ENCODE measurements at places on chromosomes 7 and 10.

DNA sequence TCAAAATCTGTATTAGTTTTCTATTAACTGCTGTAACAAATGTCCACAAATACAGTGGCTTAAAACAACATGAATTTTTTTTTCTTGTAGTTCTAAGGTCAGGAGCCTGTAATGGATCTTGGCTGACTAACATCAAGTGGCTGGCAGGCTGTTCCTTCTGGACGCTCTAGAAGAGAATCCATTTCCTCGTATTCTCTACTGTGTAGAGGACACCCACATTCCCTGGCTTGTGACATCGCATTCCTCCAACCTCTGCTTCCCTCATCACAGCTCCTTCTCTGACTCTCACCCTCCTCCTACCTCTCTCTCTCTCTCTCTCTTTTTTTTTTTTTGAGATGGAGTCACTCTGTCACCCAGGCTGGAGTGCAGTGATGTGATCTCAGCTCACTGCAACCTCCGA lies 4.8 kb upstream of the CALHM1 start:
- DNase-seq, result no peak

- DNase-seq, result no peak
These were observed 692.4 kb downstream of the KCNMA1 start for GRCh38 chr10:76945166-76945565.

DNA sequence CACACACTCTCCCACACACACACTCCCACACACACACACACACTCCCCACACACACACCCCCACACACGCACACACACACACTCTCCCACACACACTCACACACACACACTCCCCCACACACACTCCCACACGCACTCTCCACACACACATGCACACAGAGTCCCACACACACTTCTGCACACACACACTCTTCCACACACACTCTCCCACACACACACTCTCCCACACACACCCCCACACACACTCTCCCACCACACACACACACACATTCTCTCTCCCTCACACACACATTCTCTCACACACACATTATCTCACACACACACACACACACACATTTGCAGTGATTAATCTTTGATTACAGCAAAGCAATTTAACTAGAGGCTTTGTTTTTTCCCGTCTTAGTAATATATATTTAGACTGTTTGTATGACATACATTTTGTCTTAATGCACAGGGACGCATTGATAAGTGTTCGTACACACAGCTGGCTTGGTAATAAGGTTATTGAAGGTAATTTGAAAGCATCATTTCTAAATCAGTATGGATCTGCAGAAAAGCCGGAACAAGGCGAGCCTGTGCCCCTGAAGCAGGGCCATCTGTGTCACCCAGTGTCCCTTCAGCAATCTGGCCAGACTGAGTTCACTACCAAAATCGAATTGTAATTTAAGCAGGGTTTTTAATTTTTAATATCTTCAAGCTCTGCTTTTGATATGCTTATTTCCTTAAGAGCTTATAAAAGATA lies 69.9 kb upstream of the SH2B2 start:
- no peak for DNase-seq

- no peak for DNase-seq
These were observed 57.4 kb upstream of the NRP1 start for GRCh38 chr10:33391611-33392465.

GRCh38 chr7:142438235-142438922 lies 180.5 kb upstream of the PRSS58 start:
- DNase-seq, result no peak

GRCh38 chr7:22855049-22855392 lies 32.4 kb upstream of the TOMM7 start:
- DNase-seq, result no peak

DNA sequence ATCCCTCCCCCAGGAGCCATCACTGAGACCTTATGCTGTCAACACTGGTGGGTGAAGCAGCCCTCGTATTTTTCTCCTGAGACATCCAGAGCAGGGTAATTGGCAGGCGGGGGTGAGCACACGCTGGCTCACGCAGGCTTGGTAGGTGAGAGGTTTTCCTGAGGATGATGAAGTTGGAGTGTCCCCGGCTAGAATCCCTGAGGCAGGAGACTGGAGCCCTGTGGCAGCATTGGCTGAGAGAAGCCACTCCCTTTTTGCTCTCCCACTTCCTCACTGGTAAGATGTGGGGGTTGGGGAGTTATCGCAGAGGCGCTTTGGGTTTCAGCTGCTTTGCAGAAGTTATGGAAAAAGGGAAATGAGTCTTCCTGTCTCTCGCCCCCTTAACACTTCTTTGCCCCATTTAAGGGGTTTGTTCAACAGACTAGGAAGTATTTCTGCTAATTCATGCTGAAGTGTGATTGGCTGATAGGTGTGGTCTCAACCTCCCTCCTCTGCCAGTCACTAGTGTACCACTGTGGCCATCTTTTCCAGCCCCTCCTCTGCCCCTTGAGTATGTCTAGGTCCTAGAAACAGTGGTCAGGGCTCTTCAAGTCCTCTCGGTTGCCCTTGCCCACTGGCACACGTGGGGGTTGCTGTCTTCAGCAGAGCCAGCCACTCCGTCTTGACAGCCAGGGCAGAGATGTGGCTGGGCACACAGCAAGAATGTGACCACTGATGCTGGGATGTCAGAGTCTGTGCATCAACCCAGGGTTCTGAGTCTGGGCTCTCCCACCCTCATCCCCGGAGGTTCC lies 5.7 kb downstream of the ARPC1B start:
- no peak for DNase-seq

GRCh38 chr10:102086196-102086595 lies 21.0 kb downstream of the HPS6 start:
- DNase-seq, result no peak

GRCh38 chr7:50298811-50299562 lies 5.5 kb upstream of the IKZF1 start:
- DNase-seq, result no peak

DNA sequence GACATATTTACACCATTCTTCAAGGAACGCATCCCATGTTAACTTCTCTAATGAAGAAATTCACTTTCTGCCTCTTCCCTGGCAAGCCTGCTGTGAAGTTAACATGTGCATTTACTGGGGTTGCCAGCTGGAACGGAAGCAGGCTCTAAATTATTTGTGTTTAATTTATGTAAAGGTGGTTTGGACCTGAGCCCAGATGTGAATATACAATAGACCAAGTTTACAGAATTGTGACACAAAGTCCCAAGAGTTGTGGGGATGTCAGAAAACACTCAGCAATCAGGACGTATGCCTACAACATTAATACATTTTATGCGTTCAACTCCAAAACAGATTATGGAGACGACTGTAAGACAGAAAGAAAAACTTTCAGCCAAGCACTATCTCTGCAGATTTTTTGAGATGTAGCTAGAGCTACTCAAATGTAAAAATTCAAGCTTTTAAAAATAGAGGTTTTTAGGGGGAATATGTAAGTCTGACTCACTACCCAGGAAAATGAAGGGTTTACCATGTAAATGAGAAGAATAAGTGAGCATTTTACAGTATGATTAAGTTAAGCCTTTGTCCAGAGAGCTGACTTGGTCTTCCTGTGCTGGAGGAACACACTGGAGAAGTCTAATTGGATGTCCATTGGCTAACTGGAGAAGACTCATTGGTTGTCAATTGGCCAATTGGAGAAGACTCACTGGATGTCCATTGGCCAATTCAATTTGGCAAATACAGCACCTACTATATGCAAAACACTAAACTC lies 19.5 kb downstream of the NRP1 start:
- no peak for DNase-seq

DNA sequence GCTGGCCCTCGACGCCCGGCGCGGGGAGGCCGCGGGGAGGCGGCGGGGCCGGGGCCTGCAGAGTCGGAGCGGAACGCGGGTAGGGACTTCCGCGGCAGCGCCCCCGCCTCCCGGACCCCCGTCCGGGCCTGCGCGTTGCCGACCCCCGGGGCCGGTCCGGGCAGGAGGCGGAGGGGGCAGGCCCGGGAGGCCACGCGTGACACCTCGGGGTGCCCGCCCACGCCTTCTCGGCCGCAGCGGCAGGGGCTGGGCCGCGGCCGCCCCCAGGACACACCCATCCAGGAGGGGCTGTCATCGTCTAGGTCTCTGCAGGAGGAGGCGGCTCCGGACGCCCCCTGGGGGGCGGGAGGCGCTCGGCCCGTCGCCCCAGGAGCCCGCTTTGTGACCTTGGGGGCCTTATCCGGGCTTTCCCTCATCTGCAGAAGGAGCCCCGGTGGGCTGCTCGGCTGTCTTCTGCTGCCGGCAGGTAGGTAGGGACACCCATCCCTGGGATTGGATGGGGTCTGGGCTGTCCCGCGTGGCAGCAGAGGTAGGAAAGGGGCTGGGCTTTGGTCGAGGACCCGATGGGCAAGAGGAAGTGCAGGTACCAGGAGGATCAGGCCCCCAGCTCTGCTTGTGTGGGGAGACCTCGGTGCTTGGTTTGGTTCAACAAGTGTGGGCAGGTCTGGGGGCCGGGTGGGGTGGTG lies 569 bp downstream of the ZNF316 start:
- DNase-seq, result peak; percentile 30

GRCh38 chr10:4652111-4653010 lies 173.6 kb upstream of the AKR1E2 start:
- no peak for DNase-seq

DNA sequence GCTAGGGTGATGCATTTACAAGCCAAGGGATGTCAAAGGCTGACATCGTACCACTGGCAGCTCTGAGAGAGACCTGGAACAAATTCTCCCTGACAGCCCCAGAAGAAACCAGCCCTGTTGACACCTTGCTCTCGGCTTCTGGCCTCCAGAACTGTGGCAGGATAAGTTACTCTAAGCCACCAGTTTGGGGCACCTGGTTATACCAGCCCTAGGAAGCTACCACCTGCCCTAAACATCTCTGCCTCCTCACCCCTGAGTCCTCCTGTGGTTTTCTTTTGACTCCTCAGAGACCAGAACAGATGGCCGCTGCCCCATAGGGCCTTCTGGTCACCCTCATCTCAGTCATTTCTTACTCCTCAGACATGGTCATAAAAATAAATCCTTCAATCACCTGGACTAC lies 107.4 kb downstream of the CPXM2 start:
- DNase-seq, result no peak

DNA sequence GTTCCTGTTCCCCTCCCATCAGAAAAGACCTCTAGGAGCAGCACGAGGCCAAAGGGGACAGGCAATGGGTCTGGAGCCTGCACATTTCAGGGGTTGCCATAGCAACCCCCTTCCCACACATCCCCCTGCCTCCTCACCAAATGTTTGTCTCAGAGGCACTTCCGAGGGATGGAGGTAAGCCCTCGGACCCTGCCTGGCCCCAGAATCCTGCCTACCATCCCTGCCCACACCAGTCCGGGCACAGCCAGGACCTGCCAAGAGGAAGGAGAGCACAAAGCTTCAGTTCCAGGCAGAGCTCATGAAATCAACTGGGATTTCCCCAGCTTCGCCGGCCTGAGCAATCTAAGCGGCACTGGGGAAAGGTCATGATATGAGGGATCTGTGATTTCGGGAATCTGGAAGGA lies 175.0 kb upstream of the PLXNA4 start:
- no peak for DNase-seq

DNA sequence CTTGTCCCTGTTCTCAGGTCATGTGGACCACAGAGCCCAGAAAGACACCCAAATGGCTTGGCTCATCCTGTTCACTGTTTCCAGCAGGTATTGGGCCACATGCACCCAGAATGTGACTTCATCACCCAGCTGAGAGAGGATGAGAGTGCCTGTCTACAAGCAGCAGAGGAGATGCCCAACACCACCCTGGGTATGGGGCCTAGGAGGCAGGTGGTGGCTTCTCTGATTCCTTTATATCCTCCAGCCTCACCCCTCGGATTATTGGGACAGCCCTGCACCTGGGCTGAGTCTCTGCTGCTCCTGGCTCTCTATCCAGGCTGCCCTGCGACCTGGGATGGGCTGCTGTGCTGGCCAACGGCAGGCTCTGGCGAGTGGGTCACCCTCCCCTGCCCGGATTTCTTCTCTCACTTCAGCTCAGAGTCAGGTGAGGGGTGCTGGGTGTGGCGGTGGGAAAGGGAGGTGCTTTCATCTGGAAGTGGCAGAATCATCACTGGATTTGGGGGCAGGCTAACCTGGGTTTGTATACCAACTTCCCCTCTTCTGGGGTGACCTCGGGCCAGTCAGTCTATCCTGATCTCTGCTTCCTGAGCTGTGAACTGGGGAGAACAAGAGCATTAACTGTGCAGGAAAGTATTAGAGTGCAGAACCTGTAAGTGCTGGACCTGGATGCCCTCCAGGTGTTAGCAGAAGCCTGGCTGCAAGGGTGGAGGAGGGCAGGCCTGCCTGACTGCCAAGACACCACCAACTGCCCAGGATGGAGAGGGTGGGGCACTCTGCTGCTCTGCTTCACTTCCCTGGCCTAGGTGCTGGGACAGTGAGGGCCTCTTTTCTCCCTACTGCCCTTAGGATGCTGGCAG lies 5.2 kb downstream of the GHRHR start:
- DNase-seq, result no peak

DNA sequence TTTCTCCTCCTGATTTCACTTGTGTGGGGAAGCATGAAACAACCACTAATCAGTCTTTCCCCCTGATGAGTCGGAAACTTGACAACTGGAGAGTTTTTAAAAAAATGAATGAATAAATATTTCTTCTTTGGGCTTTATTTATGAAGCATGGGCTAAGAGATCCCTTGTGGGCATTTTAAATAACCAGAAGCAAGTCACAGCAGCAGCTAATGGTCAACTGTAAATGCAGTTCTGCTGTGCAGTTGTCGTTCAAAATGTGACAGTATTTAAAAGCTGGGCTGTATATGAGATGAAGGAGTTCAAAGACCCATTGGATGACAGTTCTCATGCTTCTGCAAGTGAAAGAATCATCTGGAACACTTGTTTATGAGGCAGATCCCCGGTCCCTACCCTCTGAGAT lies 54.1 kb downstream of the STEAP1B start:
- no peak for DNase-seq

DNA sequence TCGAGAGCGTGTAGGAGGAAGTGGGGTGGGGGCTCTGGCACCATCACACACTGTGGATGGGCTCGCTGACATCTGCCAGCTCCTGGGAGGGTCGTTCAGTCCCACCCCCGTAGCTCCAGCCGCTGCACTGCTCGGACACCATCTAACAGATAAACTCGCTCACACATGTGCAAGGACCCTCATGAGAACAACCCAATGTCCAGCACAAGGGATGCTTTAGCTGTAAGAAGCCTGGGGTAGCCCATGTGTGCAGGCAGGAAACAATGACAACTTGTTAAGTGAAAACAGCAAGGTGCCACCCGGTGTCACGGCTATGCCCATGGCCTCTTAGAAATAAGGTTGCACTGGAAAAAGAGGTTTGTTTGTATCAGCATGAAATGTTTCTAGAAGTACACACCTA lies 14.1 kb downstream of the OGDHL start:
- no peak for DNase-seq

DNA sequence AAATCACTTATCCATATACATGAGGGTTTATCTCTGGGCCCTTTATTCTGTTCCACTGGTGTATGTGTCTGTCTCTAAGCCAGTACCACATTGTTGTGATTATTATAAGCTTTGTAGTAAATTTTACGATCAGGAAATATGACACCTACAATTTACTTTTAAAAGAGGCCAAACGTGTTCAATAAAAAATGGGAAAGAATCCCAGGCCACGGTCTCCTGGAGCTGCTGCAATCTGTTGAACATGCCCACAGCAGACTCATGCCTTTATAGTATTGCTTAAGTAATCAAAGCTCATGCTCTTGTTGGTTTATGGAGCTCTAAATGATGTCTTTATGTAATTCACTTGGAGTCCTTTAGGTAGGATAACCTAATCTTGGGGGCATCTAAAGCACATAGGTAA lies 273.0 kb downstream of the ZMYND11 start:
- no peak for DNase-seq

- DNase-seq, result no peak
These were observed 46.3 kb downstream of the VPS41 start for GRCh38 chr7:38862666-38863065.

- DNase-seq, result no peak
These were observed 99.4 kb downstream of the CCDC3 start for GRCh38 chr10:12902135-12902572.

GRCh38 chr7:70935854-70936253 lies 196.1 kb upstream of the GALNT17 start:
- DNase-seq, result no peak

Data from activated CD8-positive, alpha-beta memory T cell treated with anti-CD3 and anti-CD28 coated beads for 4 hours (primary cell).